HS-27A (cell line): ENCODE measurements at places on chromosomes 4 and X.

GRCh38 chrX:18426004-18426320 is 554 bp downstream of the CDKL5 start:
- no peak for DNase-seq

GRCh38 chr4:25823632-25824031 is 39.2 kb downstream of the SEL1L3 start:
- DNase-seq = no peak

DNA sequence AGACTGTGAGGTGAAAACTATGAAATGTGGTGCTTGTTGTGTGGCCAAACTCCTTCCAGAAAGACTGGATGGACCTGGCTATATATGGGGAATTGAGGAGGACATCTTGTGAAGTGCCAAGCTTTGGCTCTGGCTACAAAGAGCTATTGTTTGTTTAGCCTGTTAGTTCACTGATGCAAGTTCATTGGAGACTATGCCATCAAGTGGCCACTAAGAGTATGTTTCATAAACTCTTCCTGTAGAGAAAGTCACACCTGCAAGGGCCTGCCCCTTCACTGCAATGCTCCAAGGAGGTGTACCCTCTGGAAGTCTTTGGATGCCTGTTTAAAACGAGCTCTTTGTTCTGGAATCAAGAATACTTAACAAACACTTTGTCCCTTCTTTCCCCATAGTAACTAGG is 382.0 kb downstream of the GABRG1 start:
- no peak for DNase-seq

DNA sequence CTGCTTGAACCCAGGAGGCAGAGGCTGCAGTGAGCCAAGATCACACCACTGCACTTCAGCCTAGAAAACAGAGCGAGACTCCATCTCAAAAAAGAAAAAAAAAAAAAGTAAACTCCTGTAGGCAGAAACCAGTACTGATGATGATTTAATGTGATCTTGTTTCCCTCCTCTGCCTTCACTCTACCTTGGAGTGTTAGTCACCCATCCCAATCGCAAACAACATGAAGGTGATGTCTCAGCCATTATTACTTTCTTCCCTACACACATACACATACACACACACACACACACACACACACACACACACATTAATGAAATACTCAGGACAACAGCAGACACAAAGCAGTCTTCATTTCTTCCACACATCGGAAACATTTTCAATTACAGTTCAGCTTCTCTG is 15.6 kb downstream of the XKRX start:
- no peak for DNase-seq

- DNase-seq = no peak
Observed at GRCh38 chr4:26356081-26356501, 35.3 kb downstream of the RBPJ start.

- DNase-seq = no peak
Observed at GRCh38 chr4:100983426-100983825, 363.9 kb downstream of the PPP3CA start.

DNA sequence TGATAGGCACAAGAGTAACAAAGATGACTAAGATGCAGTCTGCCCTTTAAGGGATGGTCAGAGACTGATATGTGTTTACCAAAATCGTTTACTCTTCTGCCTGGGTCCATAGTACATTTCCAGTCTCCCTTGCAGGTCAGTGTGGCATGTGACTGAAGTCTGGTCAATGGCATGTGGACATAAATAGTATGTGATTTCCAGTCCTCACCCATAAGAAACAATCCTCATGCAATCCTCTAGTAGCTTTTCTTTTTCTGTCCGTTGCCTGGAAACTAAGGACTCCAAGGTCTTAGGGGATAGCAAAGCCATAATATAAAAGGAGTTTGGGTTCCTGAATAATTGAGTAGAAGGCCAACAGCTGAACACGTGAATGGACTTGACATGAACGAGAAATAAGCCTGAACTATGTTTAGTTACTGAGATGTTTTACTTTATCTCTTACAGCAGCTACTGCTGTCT is 1.1 kb downstream of the SLC9B2 start:
- no peak for DNase-seq

DNA sequence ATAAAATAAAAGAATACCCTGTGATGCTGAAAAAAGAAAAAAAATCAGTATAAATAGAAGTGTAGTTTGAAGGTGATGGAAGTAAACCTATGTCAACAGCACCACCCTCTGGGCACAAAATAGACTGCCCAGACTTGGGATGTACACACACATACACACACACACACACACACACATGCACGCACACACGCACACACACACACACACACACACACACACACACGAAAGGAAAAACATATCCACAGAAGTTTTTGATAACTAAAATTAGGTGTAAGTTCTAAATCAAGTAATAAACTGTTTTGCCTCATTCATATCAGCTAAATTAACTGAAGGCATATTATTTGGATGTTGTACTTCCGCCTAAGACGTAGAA is 40.5 kb downstream of the ANXA5 start:
- no peak for DNase-seq

- no peak for DNase-seq
Observed at GRCh38 chr4:28883211-28883610, 1837.0 kb upstream of the PCDH7 start.

GRCh38 chr4:6568148-6568547 is 6.8 kb upstream of the MAN2B2 start:
- no peak for DNase-seq

DNA sequence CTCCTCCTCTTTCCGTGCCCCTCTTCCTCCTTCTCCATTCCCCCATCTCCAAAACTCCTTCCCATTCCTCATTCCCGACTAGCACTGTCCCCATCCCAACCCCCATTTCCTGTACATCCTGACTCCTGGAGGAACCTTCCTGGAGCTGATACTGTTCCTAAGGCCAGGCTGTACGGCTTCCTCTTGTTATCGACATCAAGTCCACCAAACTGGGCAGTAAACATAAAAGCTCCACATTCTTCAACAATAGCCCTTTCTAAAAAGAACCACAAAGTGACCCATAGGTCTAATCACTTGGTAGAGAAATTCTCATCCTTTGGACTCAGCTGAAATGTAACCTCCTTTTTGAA is 22.9 kb downstream of the AWAT2 start:
- no peak for DNase-seq

DNA sequence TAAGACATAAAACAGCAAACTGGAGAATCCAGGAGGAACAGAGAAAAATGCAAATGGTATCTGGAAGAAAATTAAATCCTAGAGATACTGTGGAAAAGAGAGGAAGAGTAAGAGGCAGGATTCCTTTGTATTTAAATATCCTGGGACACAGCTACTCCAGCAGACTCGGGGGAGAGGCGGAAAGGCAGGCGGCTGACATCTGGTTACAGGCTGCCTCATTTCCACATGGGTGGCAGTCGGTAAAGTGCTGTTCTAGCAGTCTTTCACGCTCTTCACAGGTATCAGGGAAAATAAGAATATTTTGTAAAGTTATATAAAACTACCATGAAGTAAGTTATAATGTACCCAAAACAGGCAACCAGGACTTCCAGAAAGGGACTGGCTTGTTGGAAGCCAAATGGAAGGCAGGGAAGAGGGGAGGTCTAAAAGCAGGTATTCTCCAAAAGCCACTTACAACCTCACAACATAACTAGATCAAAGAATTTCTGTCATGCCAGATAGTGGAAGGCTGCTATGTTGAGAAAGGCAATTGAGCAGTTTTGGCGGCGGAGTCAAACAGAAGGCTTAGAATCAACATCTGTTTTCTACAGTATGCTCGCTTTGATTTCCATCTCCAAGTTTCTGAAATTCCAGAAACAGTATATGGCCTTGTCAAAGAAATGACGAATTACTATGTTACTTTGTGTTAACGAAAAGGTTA is 1.3 kb upstream of the TIGD2 start:
- no peak for DNase-seq

DNA sequence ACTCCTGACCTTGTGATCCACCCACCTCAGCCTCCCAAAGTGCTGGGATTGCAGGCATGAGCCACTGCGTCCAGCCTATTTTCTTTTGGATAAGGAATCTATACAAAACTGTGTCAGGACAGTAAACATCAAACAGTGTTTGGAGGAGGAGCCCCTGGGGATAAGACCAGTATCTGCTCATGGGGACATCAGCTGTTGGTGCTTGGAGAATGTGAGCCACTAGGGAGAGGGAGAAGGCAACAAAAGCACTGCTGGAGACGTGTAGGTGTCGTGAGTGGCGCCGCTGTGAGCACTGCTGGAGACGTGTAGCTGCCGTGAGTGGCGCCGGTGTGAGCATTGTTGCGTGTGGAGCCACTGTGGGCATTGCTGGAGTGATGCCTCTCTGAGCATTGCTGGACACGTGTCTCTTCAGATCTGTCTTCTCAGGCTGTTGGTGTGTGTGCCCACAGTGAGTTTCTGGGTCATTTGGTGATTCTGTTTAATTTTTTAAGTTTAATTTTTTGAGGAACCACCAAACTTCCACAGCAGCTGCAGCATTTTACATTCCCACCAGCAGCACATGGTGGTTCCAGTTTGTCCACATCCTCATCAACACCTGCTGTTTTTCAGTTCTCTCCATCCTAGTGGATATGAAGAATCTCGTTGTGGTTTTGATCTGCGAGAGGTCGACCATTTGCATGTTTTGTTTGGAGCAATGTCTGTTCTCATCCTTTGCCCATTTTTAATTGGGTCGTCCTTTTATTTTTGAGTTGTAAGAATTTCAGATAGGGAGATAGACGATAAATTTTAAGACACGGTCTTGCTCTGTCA is 19.0 kb downstream of the DGKQ start:
- no peak for DNase-seq

DNA sequence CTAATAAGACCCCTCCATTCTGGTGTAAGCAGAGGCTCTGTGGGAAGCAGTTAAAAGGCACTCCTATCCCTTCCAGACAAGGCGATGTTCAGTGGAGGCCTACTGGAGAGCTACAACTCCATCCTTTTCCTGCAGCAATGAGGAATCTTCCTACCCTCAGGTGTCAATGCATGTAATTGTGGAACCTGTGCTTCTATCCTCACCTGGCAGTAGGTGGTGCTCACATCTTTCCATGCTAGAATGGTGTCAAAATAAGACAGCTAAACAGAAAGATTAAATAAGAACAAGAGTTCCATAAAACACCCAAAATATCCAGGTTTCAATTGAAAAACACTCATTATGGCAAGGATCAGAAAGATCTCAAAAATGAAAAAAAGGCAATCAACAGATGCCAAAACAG is 224.6 kb downstream of the IL15 start:
- no peak for DNase-seq

DNA sequence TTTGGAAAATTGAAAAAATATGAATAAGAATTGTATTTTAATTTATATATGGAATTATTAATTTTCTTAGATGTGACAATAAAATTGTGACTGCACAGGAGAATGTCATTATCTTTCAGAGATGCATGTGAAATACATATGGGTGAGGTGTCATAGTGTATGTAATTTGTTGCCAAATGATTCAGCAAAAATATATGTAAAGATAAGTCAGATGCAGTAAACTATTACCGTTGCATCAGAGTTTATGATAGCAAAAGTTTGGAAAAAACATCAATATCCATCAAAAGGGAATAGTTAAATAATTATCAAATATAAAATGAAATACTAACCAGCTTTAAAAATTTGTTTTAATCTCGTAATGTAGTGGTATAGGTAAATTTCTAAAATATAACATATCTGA is 10.4 kb upstream of the SLC7A11 start:
- DNase-seq = no peak

DNA sequence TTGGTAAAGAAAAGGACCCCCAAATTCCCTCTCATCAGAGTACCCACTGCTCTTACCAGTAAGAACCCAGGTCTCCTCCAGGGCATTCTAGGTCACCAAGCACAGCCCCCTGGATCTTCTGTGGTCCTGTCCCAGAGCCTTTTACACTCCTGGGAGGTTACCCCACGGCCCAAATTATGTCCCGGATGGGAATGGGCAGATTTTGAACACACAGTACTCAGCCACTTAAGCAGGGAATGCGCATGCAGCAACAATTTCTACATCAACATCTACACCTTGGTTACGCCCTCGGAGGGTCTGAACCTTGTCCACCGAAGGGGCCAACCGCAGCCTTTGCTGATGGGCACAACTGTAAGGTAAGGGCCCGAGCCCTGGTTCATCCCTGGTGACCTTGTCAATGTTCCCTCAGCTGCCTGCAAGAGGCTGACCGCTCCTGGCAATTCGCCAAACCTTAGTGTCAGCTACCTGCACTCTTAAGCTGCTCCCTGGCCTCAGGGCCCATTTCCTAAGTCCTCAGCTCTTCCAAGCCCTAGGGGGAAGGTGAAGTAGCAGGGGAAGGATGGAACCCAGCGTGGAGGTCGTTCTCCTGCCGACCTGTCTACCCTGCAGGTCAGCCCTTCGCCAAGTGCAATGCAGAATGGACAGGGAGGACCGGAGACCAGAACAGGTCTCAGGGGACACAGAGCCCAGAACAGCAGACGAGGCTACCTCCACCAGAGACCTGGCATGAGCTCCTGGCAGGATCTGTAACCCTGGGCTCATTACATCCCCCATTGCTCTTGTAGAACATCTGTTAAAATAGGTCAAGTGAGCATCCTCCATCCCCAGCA is 5.9 kb downstream of the TIMP1 start:
- no peak for DNase-seq
